Spleen (tissue), 13 donors: ENCODE measurements at places on chromosomes 2 and 18. TPM values are rescaled to one million over a fixed set of nuclear protein-coding genes. Genes with fewer than 3 reads are reported as not detected.
A peak's percentile ranks its signal among the peaks of the same experiment; 100 is the strongest.

GRCh38 chr18:5068851-5069250 is 128.2 kb downstream of the AKAIN1 start:
- no peaks in the 10 kb centered on the region for H3K4me1 ChIP-seq
- H3K27me3 ChIP-seq = no peaks in the 10 kb centered on the region
- H3K36me3 ChIP-seq = no peaks in the 10 kb centered on the region

- H3K36me3 ChIP-seq = no peaks in the 10 kb centered on the region
- H3K4me1 ChIP-seq = no peaks in the 10 kb centered on the region
- no peak overlapping the region for H3K4me3 ChIP-seq
Measured at GRCh38 chr18:23894661-23895175, 119.8 kb upstream of the TTC39C start.

DNA sequence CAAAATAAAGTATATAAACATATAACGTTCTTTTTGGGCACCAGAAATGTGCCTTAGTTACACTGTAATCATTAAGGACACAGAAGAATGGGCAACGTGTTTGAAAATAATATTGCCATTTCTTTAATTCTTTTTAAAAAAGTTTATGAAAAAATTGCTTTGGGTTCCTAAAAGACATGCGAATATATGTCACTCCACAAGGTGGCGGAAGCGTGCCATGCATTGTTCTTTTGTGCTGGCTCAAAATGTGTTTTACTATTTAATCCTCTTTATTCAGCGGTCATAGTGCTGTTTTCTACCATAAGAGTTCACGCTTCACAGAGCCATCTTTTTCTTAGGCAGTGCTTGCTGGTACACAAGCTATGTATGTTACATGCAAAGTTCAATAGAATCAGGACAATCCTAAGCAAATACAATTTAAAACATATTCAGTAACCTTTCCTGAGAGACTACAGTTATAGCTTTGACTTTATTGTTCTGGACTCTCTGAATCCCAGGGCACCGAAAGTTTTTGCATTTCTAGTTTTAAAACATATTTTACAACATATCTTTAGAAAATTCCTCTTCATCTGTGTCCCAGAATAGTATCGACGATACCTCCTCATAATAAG is 147.8 kb upstream of the ERBB4 start:
- no peak overlapping the region for H3K27ac ChIP-seq
- H3K4me3 ChIP-seq = no peak overlapping the region
- no peaks in the 10 kb centered on the region for H3K4me1 ChIP-seq
- H3K36me3 ChIP-seq = no peaks in the 10 kb centered on the region
- DNase-seq = no peak
- no peaks in the 10 kb centered on the region for H3K27me3 ChIP-seq

- H3K4me1 ChIP-seq = no peaks in the 10 kb centered on the region
- DNase-seq = no peak
- no peaks in the 10 kb centered on the region for H3K36me3 ChIP-seq
- no peak overlapping the region for H3K27ac ChIP-seq
- no peaks in the 10 kb centered on the region for H3K27me3 ChIP-seq
Measured at GRCh38 chr2:209762563-209762962, 9.1 kb upstream of the UNC80 start.

DNA sequence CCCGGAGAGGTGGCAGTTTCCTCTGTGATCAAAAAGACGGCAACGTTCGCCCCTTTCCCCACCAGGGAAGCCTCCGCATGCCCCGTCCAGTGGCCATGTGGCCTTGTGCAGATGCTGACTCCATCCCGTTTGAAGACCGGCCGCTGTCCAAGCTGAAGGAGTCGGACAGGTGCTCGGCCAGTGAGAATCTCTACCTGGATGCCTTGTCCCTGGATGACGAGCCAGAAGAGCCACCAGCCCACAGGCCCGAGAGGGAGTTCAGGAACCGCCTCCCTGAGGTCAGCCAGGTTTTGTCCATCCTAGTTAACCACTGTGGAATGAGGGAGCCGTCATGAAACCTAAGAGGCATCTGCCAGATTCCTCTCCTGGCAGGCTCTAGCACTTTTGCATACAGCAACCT is 113.6 kb downstream of the MTCL1 start:
- no peak overlapping the region for H3K4me3 ChIP-seq
- H3K36me3 ChIP-seq = no peaks in the 10 kb centered on the region
- H3K27me3 ChIP-seq = no peaks in the 10 kb centered on the region
- no peaks in the 10 kb centered on the region for H3K4me1 ChIP-seq
- no peak overlapping the region for H3K27ac ChIP-seq

DNA sequence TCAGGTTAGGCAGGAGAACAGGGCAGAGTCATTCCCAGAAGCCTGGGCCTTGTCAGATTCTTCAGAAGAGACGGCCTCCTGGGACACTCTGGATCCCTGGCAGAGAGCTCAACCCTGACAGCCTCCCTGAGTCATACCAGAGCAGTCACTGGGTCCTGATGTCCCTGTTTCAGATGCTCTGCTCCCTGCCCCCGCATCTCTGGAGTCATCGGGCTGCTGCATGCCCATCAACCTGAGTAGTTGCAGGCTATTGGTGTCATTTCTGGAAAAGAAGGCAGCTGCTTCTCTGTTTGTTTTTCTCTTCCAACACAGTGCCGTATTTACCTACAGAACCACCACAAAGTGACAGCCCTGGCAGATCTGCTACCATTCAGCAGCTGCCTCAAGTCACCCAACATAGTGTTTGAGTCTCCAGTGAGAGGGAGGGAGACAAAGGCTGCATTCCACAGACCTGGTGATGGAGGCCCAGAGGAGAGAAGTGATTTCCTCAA is 145.1 kb downstream of the B3GNT2 start:
- H3K27me3 ChIP-seq = no peaks in the 10 kb centered on the region
- H3K4me1 ChIP-seq = no peaks in the 10 kb centered on the region
- no peak overlapping the region for H3K27ac ChIP-seq

DNA sequence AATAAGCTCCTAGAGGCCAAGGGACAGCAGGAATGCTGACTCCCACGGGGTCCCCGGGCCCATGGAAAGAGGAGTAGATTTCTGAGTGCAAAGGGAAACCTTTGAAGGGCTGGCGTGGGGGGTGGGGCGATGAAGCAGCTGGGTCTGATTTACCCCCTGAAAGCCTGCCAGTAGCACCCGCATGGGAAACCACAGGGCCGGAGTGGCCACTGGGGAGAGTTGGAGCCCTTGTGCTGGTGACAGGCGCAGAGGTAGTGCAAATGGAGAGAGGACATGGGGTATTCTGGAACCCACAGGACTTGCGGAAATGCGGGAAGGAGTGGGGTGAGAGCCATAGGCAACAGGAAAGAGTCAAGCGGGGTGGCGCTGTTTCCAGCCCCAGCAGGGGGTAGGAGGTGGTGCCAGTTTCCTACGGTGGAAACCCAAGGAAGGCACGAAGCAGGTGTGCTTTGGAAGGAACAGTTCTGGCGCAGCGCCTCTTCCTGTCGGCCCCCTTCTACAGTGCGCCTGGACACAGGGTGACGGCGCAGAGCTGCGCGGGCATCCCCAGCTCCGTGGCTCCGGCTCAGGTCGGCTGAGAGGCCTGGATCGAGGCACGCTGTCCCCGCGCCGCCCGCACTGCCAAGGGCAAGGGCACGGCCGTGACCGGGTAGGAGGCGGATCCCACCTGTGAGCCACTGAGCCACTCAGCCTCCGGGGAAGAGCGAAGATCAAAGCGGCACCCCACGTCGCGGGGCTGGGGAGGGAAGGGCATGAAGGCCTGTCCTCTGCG is 149.0 kb upstream of the GLI2 start:
- DNase-seq = no peak
- H3K4me3 ChIP-seq = no peak overlapping the region
- H3K36me3 ChIP-seq = no peaks in the 10 kb centered on the region
- no peak overlapping the region for H3K27ac ChIP-seq
- peaks cover 11% of the 10 kb centered on the region for H3K4me1 ChIP-seq
- H3K27me3 ChIP-seq = peaks cover 45% of the 10 kb centered on the region

- H3K27ac ChIP-seq = no peak overlapping the region
- no peak for DNase-seq
Measured at GRCh38 chr2:15731889-15732271, 140.2 kb downstream of the DDX1 start.

DNA sequence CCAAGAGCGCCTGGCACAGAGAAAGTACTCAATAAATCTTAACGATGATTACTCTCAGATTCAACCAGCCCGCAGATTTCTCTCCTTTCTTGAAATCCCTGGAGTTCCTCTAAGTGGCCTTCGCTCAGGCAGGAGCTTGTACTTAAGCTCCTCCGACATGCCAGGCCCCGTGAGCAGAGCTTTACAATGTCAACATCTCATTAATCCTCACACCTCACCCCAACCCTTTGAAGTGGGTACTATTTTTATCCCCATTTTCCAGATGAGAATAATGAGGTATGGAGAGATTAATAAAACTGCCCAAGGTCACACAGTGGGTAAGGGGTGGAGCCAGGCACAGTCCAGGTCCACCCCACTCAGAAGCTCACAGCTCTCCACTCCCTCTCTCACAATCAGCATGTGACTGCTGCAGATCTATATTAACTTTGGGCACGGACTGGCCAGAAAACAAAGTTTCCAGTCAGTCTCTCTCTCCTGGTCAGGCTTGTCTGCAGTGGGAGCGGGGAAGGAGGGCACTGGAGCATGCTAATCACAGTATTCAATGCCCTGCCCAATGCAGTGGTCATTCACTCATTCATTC is 18.0 kb downstream of the DNMT3A start:
- peak overlapping the region; percentile 52 for H3K27ac ChIP-seq
- peaks cover 5% of the 10 kb centered on the region for H3K4me1 ChIP-seq
- H3K27me3 ChIP-seq = no peaks in the 10 kb centered on the region
- H3K36me3 ChIP-seq = peaks cover 5% of the 10 kb centered on the region

- H3K27ac ChIP-seq = no peak overlapping the region
- no peak for DNase-seq
- H3K27me3 ChIP-seq = no peaks in the 10 kb centered on the region
- no peaks in the 10 kb centered on the region for H3K4me1 ChIP-seq
- H3K36me3 ChIP-seq = no peaks in the 10 kb centered on the region
Measured at GRCh38 chr2:215511454-215512346, 75.8 kb upstream of the FN1 start.

DNA sequence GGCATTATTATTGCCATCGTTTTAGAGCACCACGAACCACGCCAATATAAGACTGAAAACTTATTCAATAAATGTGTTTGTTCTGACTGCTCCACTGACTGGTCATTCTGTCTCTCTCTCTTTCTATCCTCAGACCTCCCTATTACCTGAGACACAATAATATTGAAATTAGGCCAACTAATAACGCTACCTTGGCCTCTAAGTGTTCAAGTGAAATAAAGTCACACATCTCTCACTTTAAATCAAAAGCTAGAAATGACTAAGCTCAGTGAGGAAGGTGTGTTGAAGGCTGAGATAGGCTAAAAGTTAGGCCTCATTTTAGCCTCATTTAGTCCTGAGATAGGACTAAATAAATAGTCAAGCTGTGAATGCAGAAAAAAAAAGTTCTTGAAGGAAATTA is 38.8 kb downstream of the G6PC2 start:
- H3K27ac ChIP-seq = no peak overlapping the region
- no peaks in the 10 kb centered on the region for H3K36me3 ChIP-seq
- no peak for DNase-seq
- no peaks in the 10 kb centered on the region for H3K4me1 ChIP-seq
- no peak overlapping the region for H3K4me3 ChIP-seq
- H3K27me3 ChIP-seq = no peaks in the 10 kb centered on the region

- no peak overlapping the region for H3K27ac ChIP-seq
- H3K36me3 ChIP-seq = no peaks in the 10 kb centered on the region
- DNase-seq = no peak
- peaks cover 10% of the 10 kb centered on the region for H3K4me1 ChIP-seq
Measured at GRCh38 chr18:8366656-8367055, 242.6 kb upstream of the RAB12 start.

GRCh38 chr2:103174711-103175110 is 412.9 kb downstream of the TMEM182 start:
- H3K27me3 ChIP-seq = no peaks in the 10 kb centered on the region
- no peak overlapping the region for H3K27ac ChIP-seq
- no peak for DNase-seq
- H3K4me3 ChIP-seq = no peak overlapping the region
- H3K36me3 ChIP-seq = no peaks in the 10 kb centered on the region

GRCh38 chr2:41678639-41679038 is 369.2 kb upstream of the PKDCC start:
- no peaks in the 10 kb centered on the region for H3K4me1 ChIP-seq
- no peak overlapping the region for H3K27ac ChIP-seq
- H3K27me3 ChIP-seq = no peaks in the 10 kb centered on the region
- no peak for DNase-seq
- H3K36me3 ChIP-seq = no peaks in the 10 kb centered on the region

DNA sequence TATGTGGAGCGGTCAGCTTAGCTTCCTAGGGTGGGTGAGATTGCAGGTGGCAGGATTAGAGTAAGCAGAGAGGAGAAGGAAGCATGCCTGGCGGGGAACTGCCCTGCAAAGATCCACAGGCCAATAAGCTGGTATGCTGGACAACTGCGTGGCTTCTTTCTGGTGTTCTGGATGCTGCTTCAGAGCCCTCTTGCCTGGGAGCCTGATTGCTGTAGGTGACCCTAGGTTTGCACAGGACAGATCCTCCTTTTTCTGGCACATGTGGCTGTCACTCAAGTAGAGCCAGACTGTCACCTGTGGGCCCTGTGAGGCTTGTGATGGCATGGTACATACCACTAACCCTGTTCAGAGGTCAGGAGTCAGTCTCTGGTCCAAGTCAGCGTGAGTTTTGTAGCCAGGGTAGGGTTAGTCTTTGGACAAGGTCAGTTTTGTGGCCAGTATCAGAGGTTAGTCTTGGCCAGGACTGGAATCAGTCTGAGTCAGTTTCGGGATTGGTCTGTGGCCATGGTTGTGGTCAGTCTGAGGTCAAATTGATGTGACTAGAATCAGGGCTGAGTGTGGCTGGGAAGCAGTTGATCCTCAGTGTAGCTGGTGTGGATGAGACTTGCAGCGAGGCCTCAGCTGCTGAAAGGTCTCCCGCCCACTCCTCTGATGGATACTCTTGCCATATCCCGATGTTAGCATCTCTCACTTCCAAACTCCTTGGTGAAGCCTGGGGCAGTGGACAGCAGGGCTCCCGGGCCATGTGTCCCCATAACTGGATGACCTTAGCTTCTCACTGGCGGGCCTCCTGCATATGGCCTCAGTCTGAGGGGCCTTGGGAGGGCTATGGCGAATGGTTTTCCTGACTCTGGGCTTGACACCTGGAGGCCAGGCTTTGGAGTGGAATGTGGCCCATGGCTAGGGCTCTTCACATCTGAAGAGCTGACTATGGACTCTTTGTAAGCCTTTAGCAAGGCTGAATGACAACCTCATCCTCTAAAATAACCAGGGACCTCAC is 260.5 kb downstream of the DYSF start:
- no peak overlapping the region for H3K27ac ChIP-seq
- H3K4me3 ChIP-seq = no peak overlapping the region
- H3K27me3 ChIP-seq = no peaks in the 10 kb centered on the region
- peaks cover 35% of the 10 kb centered on the region for H3K4me1 ChIP-seq
- no peak for DNase-seq
- H3K36me3 ChIP-seq = no peaks in the 10 kb centered on the region

The BCL2 gene
- total RNA-seq = 83.2 TPM

The APCDD1 gene
- 5.4 TPM for total RNA-seq

The GPBAR1 gene
- total RNA-seq = 7.9 TPM

The SALL3 gene
- total RNA-seq = not detected
